ENCODE measurements at places on chromosomes 16 and 17.

DNA sequence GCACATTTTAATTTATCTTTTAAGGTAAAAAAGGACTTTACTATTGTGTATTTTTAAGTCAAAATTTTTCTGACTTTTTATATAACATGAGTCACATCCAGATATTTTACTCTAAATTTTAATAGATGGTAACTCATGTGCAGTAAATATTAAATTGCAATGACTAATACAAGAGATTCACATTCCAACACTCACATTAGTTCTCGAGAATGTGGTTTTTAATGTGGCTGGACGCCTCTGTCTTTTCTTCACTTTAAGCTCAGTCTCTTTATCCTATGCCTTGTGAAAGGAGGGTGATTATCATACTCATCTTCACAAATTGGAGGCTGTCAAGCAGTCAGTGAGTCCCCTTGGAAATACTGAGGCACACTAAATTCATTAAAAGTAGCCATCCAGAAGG, 315.6 kb downstream of the HS3ST3B1 start:
- no peak for DNase-seq

DNA sequence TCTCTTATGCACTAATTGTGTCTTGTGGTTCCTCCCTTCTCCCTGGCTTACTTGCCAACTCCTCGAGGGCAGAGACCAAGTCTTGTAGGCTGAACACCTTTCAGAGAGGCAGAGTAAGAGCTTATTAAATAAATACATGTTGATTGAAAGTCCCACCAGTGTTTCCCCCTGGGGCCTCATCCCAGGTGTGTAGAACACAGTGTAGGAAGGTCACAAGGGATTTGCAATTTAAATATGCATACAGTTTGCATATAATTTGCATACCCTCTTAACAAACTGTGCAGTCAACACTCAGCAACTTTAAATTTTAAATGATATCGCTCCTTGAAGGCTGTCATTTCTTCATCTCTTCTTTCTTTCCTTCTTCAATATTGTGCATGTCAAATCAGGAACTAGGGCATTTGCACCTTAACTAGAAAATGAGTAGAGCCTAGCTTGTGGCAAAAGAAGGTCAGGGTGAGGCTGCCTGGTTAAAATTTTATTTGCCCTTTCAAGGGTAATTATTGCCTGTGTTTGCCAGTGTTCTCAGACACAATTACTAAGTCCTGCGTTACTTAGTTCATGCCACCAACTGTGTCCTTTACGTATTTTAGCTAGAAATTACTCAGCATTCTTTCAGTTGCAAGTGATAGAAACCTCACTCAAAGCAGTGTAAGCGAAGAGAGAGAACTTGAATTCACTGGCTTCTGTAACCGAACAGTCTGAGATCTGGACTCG, 465.7 kb downstream of the HAPSTR1 start:
- DNase-seq: no peak

DNA sequence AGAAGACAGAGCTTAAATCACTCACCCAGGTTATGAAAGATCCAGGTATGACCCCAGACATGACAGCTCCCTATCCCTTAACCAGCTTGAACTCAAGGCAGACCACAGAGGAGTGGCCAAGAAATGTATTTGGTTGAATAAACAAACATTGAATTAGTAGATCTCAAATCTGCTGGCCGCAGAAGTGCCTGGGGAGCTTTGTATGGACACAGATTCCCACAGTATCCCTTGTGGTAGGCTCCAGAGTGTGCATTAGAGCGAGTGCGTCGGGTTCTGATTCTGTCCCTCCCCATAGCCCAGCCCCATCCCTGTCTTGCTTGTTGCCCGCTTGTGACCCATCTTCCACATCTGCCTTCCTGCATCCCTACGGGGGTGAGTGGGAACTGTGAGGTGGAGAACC, 118.8 kb upstream of the FOXF1 start:
- DNase-seq: no peak

DNA sequence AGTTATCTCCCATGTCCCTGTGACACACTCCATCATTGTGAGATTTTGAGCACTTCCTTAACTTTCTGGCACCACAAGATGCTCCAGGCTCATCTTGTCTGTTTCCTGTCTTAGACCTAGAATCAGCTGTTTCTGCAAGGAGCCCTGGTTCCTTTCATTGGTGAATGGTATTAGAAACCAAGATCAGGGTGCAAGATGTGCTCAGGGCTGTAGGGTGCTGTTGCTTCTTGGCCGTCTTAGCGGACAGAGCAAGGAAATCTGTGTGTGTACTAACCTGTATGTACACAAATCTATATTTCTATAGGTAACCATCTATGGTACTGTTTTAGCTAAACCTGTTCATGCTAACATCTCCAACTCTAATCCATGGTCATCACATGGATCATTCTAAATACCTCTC, 8.1 kb upstream of the PRM1 start:
- no peak for DNase-seq

GRCh38 chr16:66878067-66878466, 2.2 kb upstream of the PDP2 start:
- DNase-seq: no peak

DNA sequence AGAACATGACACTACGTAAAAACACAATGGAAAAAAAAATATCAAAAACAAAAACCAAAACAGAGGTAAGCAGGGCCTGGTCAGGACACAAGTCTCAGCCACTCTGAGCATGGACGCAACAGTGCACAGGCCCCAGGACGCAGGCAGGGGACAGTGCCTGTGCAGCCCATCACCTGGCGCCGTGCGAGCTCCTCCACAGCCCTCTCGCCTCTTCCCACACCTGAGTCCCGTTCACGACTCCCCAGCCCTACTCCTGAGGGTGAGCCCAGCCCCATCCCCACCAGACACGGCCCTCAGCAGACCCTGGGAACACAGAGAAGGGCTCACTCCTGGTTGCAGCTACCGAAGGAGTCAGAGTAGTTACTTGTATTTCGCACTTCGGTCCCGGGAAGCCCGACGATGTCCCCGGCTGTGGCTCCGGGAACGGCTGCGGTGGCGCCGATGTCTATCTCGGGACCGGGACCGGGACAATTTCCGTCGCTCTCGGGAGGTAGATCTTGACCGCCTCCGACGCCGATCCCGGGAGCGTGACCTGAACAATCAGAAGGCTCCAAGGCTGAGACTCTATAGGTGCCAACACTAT, 9.4 kb downstream of the HBQ1 start:
- DNase-seq: no peak

DNA sequence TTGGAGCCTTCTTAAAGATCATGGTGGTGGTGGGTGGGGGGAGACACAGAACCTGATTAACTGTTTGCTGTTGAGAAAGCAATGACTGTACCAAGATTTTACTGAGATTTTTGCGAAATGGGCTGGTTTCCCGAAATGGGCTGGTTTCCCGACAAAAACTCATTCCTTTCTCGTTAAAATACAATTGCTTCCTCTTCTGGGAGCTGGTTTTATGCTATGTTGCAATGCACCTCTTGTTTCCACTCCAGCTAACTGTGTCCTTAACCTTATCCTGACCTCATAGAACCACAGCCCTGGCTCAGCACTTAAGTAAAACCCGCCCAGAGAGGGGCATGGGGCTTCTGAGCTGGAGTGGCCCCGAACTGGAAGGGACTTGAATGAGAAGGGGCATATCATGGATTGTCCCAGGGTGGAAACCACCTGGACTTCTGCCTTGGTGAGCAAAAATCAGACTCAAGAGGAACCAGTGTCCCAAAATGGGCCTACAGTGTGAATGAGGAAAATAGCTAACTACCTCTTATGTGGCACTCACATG, 20.9 kb downstream of the FAM20A start:
- no peak for DNase-seq
